ENCODE measurements at places on chromosomes 5 and 9.

DNA sequence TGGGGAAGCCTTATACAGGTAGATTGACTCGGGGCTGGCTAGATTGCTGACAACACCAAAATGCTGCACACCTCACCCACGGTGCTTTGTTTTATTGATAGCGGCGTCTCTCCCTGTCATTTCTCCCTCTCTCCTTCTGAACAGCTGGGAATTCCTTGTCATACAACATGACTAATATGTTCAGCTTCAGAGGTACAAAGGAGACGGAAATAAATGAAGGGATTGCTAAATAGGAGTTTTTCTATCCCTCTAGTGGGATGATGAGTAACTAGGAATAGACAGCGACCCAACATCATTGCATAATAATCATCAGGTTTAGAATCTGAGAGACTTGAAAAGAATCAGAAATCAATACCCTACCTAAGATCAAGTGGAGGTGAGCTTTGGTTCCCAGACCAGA lies 337.7 kb upstream of the PANK3 start:
- DNase-seq: no peak

- no peak for DNase-seq
Measured at GRCh38 chr9:16683326-16683725, 187.1 kb downstream of the BNC2 start.

DNA sequence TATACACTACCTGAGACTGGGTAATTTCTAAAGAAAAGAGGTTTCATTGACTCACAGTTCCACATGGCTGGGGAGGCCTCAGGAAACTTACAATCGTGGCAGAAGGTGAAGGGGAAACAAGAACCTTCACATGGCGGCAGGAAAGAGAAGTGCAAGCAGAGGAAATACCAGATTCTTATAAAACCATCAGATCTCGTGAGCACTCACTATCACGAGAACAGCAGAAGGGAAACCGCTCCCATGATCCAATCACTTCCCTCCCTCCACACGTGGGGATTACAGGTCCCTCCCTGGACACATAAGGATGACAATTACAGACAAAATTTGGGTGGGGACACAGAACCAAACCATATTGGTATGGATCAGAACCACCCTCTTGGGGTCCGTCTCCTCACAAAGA lies 44.2 kb upstream of the SPIN1 start:
- no peak for DNase-seq

GRCh38 chr5:120062515-120062917 lies 401.6 kb upstream of the PRR16 start:
- no peak for DNase-seq

DNA sequence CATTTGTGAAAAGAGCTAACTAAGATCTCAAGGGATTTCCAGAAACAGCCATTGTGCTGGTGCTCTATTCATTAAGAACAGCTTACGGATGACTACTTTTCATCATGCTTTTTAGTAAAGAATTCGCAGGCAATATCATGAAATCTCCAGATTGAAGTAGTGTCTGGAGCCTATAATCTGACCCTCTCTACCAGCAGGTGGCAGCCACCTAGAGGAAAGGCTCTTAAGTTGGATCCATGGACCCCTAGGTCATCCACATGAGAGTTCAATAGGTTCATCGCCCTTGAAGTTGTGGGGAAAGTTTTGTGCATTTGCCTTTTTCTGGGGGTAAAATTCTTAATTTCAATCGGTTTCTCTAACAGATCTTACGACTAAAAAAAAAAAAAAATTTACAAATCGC lies 82.3 kb downstream of the SLC1A3 start:
- no peak for DNase-seq
